Activated CD4-positive, alpha-beta T cell treated with anti-CD3 and anti-CD28 coated beads, Interleukin-2, amount 50 U/mL, for 48 hours (primary cell): ENCODE measurements at places on chromosomes 13 and 19.

DNA sequence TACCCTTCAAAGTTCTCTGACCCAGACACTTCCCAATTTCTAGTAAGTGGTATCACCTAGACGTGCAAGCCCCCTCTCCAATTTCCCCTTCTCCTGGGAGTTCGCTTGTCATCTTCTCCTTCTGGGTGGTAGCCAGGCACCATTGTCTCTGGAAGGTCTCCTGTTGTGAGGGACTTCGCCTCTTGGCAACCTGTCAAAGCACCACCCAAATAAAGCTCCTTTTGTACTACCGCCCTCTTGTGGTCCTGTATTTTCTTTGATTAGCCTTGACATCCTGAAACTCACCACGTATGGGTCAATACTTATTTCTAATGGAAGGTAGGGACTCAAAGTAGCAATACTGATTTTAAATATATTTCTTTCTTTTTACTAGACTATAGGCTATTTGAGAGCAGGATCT is 8.2 kb downstream of the GPC5 start:
- no peak for DNase-seq

GRCh38 chr13:113920606-113921286 is 53.1 kb downstream of the C13orf46 start:
- no peak for DNase-seq

GRCh38 chr13:85501616-85502015 is 297.6 kb downstream of the SLITRK6 start:
- no peak for DNase-seq

- no peak for DNase-seq
Observed at GRCh38 chr13:99662678-99663077, 161.4 kb downstream of the TM9SF2 start.

DNA sequence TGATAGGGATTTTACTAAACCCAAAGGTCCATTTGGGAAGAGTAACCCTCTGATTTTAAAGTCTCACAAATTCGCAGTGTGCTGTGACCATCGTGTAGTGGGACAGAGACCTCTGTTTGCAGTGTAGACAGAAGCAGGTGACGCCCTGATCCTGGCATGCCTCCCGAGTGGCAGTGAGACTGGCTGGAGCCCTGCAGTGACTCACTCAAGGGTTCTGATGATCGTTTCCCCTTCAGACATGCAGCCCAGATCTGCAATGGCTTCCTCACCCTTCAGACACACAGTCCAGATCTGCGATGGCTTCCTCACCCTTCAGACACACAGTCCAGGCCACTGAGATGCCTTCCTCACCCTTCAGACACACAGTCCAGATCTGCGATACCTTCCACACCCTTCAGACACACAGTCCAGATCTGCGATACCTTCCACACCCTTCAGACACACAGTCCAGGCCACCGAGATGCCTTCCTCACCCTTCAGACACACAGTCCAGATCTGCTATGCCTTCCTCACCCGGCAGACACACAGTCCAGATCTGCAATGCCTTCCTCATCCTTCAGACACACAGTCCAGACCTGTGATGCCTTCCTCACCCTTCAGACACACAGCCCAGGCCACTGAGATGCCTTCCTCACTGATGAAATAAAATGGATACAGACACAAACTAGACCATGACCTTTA is 125.2 kb downstream of the ATP11A start:
- DNase-seq = no peak

DNA sequence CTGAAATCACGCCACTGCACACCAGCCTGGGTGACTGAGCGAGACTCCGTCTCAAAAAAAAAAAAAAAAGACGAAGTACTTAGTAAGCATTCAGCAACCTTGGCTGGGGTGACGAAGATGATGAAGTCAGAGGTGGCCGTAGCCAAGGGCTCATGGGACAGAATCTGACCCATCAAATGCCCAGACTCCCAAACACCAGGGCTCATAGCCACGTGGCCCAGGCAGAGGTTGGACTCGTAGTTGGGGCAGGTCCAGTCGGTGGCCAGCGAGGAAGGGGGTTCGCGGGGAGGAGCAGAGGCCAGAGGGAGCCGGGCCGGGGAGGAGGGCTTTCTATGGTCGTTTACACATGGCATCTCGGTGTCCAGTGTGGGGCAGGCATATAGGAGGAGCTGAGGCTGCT is 52.1 kb upstream of the EHD2 start:
- DNase-seq = no peak

- no peak for DNase-seq
Observed at GRCh38 chr13:107035186-107035585, 467.2 kb upstream of the ARGLU1 start.

DNA sequence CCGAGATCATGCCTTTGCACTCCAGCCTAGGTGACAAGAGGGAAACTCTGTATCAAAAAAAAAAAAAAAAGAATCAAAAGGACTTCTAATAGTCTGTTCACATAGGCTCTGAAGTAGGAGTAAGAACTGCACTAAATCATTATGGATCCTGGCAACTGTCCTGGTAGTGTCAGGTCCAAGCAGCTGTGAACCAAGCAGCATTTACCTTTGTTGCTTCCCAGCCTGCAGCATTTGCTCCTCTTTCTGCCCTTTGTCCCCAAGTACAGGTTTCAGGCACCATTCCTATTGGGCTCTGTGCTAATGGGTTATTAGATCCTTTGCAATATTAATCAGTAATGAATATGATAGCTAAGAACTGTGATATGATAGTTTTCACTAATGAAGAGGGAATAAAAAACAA is 77.4 kb upstream of the NBEA start:
- DNase-seq = no peak

- no peak for DNase-seq
Observed at GRCh38 chr13:98459721-98460370, 117.1 kb downstream of the STK24 start.

GRCh38 chr19:36051637-36052036 is 2.4 kb downstream of the THAP8 start:
- DNase-seq = no peak

DNA sequence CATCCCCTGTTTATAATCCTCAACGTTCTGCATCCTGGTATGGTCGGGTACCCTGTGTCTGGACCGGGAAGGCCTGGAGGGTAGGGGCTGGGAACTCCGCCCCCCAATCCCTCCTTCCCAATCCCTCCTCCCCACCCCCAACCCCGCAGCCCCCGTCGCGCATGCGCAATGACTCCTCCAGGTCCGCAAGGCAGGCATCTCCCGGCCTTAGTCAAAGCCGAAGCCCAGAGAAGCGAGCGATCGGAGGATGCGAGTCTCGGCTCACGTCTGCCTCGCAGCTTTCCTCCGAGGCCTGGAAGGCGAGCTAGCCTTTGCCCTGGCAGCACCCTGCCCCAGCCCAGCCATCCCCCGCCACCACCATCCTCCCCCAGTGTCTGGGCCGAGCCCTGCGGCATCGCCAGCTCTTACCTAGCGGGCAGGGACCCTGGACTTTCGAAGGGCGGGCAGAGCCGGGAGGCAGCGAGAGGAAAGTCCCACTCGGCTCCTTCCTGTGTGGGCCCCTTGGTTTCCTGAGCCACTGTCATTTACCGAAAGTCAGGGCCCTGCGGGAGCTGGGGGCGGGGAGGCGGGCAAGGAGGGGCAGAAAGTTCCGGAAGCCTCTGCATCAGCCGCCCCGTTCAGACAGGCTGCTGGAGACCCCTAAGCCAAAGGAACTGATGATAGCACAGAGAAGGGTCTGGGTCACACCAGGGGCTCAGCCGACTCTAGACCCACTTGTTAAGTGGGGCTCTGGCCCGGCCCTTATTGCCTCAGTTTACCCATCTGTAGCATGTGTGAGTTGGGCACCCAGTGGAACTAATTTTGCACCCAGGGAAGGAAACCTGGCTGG is at the start of gene JAK3:
Gene JAK3, minus strand, starts transcription at position 445 of the 829 bp plus-strand sequence. CDS start 3,565 bp downstream, outside the sequence.
- peak; percentile 92 for DNase-seq

DNA sequence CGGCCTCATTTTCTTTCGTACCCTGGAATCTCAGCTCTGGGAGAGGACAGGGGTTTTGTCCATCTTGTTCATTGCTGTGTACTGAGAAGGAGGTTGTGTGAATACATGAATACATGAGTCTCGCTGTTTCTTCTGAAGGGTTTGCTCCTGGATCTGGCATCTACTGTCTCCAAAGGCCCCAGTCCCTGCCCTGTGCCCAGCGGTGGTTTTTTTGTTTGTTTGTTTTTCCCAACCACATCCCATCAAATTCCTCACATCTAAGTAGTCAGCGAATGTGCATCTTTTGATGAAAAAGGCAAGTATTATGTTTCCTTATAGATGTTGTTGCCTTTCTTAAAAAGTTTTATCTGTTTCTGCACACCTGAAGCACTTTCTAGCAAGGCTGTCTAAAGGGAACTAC is 12.5 kb downstream of the DCAF15 start:
- no peak for DNase-seq

GRCh38 chr13:22569811-22570210 is 611.0 kb upstream of the SGCG start:
- no peak for DNase-seq

DNA sequence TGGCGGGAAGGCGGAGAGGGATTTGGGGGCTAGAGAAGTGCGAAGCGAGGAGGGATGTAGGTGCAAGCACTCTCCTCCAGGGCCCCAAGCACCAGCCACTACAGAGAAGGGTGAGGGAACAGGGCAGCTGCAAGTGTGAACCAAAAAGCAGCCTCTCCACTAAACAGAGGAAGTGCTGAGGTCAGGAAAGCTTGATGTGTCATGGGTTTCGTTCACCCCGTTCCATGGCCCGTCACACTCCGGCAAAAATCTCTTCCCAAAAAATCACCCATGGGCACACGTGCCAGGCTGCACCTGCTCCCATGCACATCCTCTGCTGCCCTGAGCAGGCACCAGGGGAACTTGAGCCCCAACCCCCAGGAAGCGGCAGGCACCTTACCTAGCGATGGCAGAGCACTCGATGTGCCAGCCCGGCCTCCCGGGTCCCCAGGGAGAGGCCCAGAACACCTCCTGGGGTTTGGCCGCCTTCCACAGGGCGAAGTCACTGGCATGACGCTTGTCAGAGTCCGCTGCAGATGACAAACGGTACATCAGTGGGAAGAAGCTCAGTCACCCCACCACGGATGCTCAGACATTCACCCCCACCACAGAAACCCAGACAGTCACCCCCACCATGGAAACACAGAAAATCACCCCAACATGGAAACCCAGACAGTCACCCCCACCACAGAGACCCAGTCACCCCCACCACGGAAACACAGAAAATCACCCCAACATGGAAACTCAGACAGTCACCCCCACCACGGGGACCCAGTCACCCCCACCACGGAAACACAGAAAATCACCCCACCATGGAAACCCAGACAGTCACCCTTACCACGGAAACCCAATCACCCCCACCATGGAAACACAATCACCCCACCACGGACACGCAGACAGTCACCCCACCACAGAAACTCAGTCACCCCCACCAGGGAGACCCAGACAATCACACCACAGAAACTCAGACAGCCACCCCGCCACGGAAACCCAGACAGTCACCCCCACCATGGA is 29.0 kb downstream of the CARS2 start:
- peak; percentile 41 for DNase-seq

GRCh38 chr13:91729859-91730258 is 331.4 kb downstream of the GPC5 start:
- no peak for DNase-seq

DNA sequence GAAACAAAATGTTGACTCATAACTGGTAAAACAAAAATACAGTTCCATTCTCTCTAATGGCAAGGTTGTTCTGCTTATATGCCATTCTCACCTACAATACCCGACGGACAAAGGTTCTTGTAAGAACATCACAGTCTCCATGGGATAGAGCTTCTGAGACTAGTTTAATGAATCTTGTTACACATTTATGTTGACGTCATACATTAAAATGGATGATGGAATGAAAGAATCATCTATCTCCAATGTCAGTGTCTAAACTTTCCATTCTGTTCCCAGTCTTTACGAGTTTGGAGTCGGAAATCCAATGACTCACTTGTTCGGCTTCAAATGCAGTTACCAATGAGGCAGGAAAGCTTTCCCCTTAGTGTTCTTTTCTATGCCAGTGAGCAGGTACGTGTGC is 17.7 kb downstream of the ZNF160 start:
- DNase-seq = no peak

DNA sequence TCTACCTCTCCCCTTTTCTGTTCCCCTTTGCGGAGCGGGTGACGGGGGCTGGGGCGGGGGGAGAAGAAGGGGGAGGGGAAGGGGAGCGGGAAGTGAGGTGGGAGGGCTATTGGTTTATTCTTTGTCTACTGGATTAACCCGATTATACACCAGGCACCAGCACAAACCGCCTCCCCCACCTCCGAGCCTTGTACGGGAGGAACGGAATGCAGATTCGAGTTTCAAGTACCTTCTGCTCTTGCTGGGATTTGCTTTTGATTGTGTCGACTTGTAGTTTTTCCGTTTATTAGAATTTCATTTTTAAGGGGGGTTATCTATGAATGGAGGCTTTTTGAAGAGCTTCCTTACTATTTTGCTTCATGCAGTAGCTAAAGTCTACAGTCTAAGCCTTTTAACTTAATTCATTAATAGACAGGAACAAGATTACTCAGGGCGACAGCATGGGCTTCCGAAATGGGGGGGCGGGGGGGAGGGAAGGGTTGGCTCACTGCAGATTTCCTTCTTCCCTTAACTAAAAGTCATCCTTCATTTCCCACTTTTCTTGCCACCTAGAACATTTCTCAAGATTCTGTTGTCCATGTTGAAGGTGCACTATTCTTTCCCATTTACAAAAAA is 937 bp upstream of the SPRY2 start:
- no peak for DNase-seq

DNA sequence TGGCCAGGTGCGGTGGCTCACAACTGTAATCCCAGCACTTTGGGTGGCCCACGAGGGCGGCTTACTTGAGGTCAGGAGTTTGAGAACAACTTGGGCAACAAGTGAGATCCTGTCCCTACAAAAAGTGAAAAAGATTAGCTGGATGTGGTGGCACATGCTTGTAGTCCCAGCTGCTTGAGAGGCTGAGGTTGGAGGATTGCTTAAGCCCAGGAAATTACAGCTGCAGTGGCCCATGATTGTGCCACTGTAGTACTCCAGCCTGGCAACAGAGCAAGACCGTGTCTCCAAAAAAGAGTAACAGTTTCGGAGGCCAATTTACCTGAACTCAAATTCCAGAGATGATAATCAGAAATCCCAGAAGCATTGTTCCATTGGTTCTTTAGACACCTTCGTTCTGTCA is 4.4 kb downstream of the ZNF473 start:
- no peak for DNase-seq

DNA sequence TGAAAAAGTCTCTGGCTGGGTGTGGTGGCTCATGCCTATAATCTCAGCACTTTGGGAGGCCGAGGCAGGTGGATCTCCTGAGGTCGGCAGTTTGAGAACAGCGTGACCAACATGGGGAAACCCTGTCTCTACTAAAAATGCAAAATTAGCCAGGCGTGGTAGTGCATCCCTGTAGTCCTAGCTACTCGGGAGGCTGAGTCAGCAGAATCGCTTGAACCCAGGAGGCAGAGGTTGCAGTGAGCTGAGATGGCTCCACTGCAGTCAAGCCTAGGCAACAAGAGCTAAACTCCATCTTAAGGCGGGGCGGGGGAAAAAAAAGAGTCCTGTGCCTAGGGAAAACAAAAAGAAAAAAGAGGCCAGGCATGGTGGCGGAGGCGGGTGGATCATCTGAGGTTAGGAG is 2.2 kb downstream of the ZNF43 start:
- no peak for DNase-seq

GRCh38 chr13:99178636-99179035 is 22.0 kb upstream of the UBAC2 start:
- DNase-seq = no peak
